CD4-positive, alpha-beta T cell (primary cell): ENCODE measurements at places on chromosomes 5 and 9. TPM values are rescaled to one million over a fixed set of nuclear protein-coding genes. Genes with fewer than 3 reads are reported as not detected.

DNA sequence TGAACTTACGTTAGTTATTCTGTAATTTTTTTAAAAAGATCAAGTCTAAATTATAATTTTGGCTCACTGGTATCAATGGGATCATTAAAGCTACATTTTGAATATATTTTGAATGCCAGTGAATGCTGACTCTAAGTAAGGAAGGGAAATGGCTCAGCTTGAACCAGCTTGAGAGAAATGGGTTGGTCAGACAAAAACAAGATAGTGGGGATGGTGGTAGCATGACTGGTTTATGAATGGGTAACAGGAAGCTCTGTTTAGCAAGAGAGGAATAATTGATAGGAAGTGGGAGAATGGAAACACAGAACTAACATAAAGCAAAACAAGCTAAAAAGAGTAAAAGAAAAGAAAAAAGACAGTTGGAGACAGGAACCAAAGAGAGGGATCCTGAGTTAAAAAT is 220.2 kb downstream of the ADAMTS6 start:
- no peak for DNase-seq

GRCh38 chr5:175695161-175696126 is 37.6 kb downstream of the HRH2 start:
- no peak for DNase-seq

GRCh38 chr9:18747595-18747994 is 273.6 kb downstream of the ADAMTSL1 start:
- DNase-seq, result no peak

- DNase-seq, result no peak
These were observed 148.3 kb downstream of the ESM1 start for GRCh38 chr5:54837093-54837492.

- no peak for DNase-seq
These were observed 32.8 kb upstream of the SUSD3 start for GRCh38 chr9:93025736-93026135.

DNA sequence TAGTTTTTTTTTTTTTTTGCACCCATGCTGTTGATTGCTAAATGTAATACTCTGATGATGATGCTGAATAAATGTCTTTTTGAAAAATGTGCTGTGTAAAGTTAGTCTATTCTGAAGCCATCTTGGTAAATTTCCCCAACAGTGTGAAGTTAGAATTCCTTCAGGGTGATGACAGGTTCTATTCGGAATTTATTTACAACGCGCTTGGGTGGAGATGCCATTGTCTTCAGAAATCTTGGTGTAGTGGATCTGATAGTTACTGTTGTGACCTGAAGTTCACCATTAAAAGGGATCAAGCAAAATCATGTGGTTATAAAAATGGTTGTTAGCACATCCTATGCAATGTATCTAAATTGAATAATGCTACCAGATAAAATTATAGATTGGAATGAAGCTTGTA is 36.3 kb upstream of the DMRT1 start:
- DNase-seq, result no peak

Gene C8G
- total RNA-seq, result not detected
